ENCODE measurements at places on chromosomes 12 and 14.

DNA sequence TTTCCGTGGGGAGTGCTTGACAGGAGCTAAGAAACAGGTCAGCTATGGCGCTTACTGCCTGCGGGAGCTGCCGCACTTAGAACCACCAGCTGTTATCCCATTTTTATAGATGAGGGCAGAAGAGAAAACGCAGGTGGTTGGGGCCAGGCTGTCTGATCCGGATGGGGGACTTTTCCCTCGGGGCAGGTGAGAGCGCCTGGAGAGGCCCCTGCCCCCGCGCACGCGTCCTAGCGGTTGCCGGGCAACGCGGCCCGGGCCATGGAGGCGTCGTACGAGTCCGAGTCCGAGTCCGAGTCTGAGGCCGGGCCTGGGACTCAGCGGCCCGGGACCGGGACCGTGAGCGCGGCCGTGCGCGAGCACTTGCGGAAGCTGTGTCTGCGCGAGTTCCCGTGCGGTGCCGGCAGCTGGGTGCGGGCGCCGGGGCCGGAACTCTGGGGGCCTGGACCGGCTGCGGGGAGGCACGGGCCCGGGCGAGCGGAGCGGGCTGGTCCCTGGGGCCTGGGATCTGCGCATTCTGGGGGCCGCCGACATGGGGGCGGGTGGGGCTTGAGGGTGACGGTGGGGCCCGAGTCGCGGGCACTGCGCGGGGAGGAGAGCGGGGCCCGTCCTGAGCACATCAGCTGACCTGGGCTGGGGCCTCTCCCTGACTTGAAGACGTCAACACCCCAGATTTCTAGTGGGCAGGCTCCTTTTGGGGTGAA is at the start of gene LRRC43:
Gene LRRC43, plus strand, starts transcription at position 237 of the 701 bp plus-strand sequence. Its CDS starts 22 bp downstream, at position 259.
- no peak for DNase-seq

DNA sequence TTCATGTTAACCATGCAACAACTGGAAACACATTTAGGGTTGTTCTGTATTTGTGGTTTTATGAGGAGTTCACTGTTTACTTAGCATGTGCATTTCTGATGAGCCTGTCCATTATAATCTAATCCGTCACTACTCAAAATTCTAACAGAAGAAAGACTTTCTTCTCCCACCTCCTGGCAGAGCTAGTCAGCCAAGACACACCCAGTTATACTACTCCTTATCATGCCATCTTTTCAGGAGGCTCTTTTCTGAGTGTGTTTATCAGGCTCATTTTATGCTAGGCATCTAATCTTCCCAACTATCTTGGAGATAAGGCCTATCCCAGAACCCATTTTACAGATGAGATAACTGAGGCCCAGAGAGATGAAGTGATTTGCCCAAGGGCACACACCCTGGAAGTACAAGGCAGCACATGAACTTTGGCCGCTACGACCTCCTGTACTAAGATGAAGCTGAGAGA is 10.4 kb upstream of the MED13L start:
- DNase-seq: no peak

- no peak for DNase-seq
These were observed 75.4 kb upstream of the BDKRB2 start for GRCh38 chr14:96129128-96129736.

GRCh38 chr12:83158613-83159207 is 472.0 kb downstream of the TMTC2 start:
- DNase-seq: no peak

DNA sequence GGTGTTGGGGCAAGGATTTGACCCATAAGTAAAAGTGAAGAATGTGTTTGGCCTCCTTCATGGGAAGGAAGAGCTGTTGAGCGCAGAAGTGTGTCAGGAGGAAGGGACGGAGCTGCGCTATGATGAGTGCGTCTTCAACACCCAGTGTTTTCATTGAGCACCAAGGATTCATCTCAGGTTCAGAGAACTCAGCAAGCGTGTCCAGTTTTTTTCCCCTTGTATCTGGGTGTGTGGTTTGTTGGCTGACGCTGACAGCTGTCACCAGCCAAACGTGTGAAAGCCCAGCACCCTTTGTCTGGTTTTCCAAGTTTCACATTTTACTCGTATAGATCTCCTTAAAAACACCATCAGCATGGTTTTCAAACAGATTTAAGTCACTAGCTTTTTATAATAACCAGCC is 12.3 kb downstream of the EP400 start:
- DNase-seq: no peak

GRCh38 chr12:96810057-96810456 is 97.0 kb upstream of the NEDD1 start:
- DNase-seq: no peak
